Stimulated activated CD4-positive, alpha-beta T cell treated with anti-CD3 and anti-CD28 coated beads, Interleukin-15, amount 100 ng/mL, for 1 hour (primary cell): ENCODE measurements at places on chromosomes 12 and 14.

DNA sequence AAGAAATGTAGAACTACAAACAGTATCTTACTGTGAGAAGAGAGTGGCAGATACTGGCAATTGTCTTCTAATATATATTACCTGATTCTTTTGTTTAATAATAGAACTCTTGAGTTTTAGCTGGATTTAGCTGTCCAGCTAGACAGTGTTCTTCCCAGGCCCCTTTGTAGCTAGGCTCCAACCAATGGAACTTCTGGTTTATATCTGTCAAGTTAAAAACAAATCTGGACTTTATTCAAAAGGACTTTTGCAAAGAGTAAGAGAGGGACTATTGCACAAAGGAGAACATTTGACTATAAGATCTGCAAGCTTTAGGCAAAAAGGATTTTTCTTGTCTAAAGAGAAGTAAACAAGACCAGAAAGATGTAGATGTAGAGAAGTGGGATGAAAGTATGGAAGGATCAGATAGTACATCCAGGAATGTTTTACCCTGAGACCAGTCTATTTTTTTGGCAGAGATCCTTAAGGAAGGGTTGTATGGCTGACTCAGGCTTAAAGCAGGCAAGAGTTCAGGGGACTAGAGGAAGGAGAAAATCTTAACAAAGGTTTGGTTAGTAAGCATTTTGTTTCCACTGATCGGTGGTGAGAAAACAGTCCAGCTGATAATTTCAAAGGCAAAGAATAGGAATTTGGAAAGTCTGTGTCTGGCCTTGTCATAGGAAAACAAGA, 111.1 kb upstream of the PLEKHA5 start:
- DNase-seq = no peak

GRCh38 chr12:46103559-46104383, 113.4 kb upstream of the SCAF11 start:
- DNase-seq = no peak

GRCh38 chr12:3168223-3169221, 91.3 kb downstream of the TSPAN9 start:
- no peak for DNase-seq

DNA sequence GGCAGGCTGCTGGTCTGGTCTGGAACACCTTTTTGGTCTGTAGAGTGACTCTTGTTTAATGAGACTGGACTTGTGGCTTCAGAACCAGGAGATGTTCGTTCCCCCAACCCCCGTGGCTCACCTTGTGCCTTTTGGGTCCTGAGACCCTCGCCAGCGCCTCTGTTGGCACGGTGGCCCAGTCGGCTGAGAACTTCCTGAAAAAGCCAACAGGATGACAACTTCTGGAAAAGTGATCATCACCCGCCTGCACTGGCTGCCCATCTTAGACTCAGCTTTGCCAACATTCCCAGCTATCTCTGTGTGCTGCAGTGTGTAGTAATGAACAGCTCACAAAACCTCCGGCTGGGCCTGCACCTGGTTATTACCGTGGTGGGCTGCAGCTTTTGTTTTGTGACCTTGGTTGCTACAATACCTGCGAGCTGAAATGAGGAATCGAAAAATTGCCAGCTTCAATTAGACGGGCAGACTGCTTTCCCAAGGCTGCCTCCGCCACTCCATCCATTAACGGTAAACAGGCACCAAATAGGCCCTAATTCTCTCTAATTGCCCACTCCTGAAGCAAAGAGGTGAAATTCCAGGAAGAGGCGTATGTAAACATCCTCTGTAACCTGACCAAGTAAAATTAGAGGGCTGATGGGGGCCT, 16.0 kb downstream of the MEG3 start:
- DNase-seq = no peak

- no peak for DNase-seq
Measured at GRCh38 chr12:118190266-118190665, 54.3 kb downstream of the PEBP1 start.

- no peak for DNase-seq
Measured at GRCh38 chr14:92122351-92122677, 545 bp downstream of the CPSF2 start.

DNA sequence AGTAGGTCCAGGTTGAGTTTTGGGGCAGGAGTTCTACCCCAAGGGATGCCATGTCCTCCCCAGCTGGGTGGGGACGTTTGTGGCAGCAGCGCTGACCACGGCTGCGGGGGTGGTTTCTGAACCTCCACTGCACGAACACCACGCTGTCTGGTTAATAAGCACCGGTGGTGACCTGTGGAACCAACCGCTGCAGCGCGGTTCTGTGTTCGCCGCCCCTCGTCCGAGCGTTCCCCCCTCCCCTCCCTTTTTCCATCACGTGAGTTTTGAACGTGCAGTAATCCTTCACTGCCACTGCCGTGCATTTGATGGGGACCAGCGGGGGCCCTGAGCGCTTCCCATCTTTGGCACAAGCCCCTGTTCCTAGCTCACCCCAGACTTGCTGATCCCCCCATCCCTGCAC, 6.4 kb upstream of the ADSS1 start:
- DNase-seq = no peak

- DNase-seq = no peak
Measured at GRCh38 chr14:104657563-104658324, 31.7 kb upstream of the INF2 start.

DNA sequence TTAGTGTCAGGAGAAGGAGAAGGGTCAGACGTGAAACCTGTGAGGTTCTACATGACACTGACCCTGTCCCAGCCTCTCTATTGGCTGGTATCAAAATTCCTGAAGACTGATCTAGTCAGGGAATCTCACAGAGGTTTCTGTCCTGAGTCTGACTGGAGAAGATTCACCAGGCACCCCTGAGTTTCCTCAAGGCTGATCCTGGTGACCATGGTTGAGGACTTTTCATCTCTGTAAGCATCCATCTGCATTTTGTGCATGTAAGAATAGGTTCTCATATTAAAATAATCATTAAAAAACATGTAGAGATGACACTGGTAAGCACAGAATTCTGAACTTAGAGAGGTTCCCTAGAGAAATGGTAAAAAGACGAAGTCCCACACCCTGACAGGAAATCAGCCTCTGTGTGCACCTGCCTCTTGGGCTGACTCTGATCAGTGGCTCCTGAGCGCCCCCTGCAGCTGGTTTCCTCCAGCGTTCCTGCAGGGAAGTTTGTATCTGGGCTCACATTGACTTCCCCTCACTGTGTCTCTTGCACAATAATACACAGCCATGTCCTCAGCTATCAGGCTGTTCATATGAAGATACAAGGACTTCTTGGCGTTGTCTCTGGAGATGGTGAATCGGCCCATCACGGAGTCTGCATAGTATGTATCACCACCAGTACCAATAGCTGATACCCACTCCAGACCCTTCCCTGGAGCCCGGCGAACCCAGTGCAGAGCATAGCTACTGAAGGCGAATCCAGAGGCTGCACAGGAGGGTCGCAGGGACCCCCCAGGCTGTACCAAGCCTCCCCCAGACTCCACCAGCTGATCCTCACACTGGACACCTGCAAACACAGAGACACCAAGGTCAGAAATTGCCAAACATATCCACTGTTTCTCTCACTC, 991.9 kb downstream of the TMEM121 start:
- DNase-seq = peak; percentile 76

DNA sequence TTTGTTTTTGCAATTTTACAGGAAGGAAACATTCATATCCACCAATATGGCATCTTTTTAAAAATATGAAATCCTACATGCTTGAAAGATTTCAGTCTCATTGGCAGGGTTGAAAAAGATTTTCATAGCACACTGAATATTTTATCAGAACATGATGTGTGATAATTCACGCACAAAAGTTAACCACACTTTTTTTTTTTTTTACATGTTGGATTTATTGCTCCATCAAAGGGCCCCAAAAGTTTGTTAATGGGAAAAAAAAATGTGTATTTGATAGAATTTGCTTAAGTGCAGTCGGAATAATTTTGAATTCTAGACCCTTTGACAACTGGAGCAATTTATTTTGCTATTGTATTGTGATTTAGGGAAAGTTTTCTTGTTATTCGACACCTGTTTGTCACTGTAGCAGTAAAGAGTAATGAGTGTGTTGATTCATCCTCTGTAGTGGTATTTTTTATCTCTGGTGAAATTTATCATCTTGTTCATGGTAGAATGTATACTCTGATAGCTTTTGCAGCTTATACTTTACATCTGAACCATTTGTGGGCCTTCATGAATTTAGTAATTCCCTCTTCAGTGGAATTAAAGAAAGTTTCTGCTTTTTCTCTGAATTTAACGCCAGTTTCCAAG, 1.1 kb downstream of the EML1 start:
- no peak for DNase-seq

GRCh38 chr12:124909831-124910560, 4.5 kb downstream of the UBC start:
- no peak for DNase-seq

- DNase-seq = no peak
Measured at GRCh38 chr12:33587784-33588712, 148.4 kb upstream of the SYT10 start.

GRCh38 chr12:106074361-106074705, 64.4 kb downstream of the NUAK1 start:
- DNase-seq = no peak

- DNase-seq = no peak
Measured at GRCh38 chr14:102966681-102967505, 44.4 kb downstream of the AMN start.

DNA sequence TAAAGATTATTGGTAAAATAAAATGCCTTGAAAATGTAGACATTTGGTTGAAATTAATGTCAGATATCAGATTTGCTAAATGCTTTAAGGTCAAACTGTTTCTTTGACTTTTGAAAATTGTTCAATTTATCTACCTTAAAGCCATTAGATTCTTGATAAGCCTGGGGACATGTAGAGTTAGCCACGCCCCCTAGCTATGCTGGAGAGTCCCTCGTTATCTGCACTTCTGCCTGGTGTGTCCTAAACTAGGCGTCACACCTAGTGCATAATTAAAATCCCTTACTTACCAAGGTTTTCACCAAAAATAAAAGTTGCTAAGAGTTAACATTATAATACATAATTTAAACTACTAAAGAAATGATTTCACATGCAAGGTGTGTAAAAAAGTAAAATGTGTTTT, 79.5 kb downstream of the EGLN3 start:
- DNase-seq = no peak

DNA sequence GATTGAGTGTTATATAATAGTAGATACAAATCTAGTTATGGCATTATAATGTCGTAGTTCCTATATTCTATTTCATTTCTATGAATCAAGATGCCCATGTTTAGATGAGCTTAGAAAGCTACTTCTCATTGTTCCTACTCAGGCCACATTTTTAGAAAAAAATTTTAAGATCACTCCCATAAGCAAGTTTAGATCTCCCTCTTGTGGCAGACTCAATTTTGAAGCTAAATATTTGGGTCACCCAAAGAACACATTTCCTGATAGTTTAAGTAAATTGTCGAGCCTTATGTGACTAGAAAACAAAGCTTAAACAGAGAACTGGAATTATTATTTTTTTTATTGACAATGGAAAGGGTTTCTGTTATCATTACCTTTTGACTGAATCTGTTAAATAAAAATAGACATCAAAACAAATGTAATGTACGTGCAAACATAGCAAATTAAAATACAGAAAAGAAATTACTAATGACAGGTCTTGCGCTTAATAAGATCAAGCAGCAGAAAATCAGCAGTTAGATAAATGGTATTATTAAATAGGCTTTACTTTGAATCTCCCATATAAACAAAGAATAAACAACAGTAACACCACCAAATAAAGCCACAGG, 180.2 kb downstream of the ACSS3 start:
- DNase-seq = no peak

GRCh38 chr14:22502007-22502406, 87.0 kb downstream of the DAD1 start:
- no peak for DNase-seq

- DNase-seq = no peak
Measured at GRCh38 chr12:4420138-4420670, 25.4 kb downstream of the FGF6 start.

- no peak for DNase-seq
Measured at GRCh38 chr14:88791252-88791621, 1.5 kb downstream of the EML5 start.

DNA sequence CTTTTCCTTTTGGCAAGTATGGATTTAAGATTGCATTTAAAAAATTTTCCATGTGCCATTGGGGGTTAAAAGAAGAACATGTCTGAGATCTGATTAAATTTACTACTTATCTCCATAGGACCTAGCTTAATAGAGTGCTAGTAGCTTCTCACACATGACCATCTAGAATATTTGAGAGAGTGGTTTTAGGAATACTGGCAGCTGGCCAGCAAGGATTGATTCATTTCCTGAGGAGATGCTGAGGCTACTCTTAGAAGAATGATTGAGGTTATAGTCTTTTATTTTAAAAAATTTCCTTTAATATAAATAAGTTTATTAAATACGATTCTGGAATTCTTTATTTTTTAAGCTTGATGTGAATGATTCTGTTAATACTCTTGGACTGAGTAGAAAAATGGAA, 56.2 kb downstream of the MIPOL1 start:
- DNase-seq = no peak

DNA sequence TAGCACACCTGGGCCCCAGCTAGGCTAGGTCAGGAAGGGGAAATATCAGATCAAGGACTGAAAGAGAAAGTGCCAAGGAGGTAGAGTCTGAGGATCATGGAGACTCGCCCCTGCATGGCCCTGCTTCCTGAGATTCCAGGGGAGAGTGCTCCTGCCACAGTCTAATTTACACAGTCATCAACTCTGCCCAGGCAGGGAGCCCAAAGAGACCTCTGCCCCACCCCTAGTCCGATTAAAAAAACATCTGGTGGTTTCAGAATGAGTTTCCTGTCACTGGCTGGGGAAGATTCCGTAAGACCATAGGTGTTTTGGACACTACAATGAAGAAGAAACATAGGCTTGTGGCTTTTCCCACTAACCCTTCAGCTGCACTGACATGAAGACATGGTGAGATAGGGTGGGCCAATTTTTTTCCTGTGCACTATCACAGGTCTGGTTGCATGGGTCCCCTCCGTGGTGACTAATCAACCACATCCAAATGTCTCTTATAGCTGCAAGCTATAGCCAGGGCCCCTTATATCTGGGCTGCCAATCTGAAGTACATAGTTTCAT, 31.5 kb upstream of the GZMB start:
- DNase-seq = no peak

DNA sequence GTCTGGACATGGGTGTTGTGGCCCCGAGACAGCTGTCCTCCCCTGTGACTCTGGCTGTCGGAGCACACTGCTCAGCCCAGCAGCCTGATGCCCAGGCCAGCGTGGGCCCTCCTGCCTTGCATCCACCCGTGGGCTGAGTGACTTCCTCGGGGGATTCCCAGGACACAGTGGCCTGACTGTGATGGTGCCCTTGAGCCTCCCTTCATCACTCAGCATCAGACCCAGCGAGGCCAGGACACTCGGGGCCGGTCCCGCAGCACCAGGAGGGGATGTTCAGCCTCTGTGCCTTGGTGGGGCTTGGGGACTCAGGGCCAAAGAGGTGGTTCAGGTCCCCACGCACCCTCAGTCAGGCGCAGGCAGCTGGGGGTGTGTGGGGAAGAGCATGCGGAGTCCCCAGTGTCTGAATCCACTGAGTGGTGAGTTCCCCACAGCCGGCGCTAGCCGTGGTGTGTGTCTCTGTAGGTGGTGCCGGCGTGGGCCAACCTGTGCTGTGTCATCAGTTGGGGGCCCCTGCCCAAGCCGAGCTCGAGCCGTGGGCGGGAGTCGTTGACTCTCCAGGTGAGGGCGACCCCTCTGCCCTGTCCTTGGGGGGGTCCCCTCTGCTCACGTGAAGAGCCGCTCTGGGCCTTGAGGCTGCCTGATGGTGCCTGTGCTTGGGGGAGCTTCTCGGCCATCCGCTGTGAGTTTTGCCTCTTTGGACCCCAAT, 185.8 kb downstream of the ADGRD1 start:
- DNase-seq = no peak

GRCh38 chr12:46150735-46151134, 118.1 kb downstream of the SLC38A1 start:
- DNase-seq = no peak
